ENCODE measurements at places on chromosomes 4 and X.

DNA sequence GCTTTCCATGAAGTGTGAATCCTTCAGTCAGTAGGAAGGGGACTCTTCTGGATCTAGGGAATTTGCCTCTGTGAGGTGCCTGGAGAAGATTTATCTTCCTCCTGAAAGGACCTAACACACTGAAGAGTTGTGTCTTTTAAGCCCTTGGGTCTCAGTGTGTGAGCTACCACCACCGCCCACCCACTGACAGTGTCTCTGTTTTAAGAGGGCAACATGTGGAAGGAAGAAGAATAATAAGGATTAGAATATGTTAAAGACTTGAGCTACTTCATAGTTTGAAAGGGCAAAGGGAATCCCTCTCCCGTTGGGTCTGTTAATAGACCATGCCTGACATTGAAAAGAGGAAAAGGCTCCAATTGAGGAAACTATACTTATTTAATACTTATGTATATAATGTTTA is 64.3 kb upstream of the TLR2 start:
- no peak for DNase-seq

- DNase-seq, result no peak
Observed at GRCh38 chrX:13535376-13536165, 33.8 kb upstream of the EGFL6 start.

DNA sequence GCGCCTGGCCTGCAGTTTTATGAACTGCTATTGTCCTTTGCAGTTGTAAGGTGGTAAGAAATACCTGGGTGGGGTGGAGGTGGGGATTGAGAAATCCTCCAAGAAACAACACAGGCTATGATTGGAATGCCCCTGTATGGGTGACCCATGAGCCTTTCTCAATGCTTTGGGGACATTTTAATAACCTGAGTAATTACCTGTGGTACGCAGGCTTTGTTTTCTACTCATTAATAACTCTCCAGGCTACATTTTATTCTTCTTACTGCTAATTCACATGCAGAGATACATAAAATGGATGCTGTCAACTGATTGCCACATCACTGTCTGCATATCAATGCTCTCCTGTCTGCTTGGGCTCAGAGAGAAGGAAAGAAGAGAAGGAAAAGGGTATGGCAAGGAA is 41.8 kb downstream of the PHEX start:
- DNase-seq, result no peak

DNA sequence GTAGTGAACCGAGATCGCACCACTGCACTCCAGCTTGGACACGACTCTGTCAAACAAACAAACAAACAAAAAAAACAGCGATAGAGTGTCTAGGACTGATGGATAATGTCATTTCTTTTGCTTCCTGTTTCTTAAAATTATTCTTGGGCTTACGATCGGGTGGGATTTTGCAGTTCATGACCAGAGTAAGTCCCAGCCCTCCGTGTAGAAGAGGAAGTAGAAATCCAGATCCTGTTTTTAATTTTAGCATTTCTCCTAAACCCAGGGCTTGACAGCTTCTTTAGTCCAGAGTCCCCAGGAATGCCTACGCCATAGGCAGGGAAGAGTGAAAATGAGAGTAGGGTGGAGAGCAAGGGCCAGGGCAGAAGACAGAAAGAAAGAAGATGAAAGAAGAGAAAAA is 94.3 kb downstream of the HPRT1 start:
- DNase-seq, result no peak

GRCh38 chr4:6250235-6250983 is 19.2 kb upstream of the WFS1 start:
- DNase-seq, result no peak

DNA sequence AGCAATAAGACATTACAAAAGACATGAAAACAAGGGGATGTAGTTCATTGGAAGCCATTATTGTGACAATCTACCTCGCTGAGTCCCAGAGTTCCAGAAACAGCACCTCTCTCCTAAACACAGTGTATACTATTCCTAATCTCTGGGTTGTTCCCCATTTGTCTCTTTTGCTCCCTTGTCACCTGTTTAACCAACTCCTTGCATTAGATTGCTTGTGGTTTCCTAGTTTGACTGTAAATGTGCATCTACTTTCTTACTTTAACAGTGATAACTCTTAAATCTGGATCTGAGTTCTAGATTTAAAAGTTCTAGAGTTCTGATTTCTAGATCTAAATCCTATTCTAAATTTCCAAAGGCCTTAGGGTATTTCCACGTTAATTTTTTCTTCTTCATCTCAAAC is 71.6 kb upstream of the TET2 start:
- DNase-seq, result no peak

DNA sequence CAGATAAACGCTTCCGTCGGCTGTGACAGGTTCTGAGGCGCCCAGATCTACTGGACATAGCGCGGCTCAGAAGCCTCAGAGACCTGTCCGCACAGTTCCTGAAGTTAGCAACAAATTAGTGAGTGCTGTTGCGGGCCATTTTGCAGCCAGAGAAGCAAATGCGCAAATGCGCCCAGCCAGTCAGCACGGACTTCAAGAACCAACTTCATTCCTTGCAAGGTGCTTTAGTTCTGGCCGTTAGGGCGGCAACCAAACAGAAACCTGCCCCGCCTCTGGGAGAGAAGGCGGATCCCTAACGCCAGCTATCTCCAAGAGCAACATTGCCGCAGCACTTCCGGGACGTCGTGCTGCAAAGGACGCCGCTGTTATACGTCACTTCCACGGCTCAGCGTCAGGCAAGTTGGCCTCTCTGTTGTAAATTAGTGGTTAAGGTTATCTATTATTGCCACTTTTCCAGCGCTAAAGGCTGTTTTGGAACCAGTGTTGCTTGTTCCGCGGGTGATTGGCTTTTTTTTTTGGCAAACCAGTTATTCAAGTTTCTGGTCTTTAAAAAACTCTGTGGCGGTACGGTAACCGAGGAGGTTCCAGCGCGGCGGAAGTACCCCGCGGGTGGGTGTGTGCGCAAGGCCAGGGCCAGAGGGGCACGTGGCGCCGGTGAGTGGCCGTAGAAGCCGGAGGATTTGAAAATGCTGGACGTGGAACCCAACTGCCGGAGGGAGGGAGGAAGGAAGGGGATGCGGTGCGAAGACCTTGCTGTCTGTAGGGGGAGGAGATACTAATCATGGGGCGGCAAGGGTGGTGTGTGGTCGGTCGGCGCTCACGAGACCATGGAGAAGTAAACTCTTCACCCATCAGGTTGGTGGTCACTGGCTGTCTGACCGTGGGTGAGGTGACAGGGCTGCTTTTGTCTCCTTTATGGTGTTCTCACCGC is at the start of gene GAR1:
TSS of gene GAR1 (plus strand) at position 612 of the 931 bp plus-strand sequence. CDS start 403 bp downstream, outside the sequence.
- peak; percentile 98 for DNase-seq

DNA sequence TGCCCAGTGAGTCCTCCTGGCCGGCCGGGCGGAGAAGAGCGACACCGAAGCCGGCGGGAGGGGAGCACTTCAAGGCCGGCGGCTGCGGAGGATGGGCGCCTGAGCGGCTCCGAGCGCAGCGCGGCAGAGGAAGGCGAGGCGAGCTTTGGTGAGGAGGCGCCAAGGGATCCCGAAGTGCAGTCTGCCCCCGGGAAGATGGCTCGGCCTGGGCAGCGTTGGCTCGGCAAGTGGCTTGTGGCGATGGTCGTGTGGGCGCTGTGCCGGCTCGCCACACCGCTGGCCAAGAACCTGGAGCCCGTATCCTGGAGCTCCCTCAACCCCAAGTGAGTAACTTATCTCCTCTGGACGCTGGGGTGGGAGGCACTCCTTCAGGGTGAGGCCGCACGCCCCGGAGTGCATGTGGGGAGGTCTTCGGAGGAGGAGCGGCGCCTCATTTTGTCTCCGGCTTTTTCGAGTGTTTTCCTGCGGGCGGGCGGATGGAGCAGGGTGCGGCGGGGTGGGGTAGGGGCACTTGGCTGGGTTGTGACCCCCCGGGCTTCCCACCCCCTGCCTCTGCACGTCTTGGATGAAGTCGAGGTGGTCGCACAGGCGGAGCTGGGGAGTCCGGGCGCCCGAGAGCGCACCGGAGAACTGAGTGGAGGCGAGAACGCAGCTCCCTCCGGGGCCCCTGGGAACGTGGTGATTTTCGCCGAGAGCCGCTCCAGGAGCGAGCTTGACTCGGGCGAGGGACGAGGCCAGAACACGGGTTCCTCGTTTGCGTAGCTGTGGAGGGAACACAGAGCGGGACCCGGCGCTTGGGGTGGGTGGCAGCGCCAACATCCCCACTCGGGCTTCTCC is 979 bp downstream of the EFNB1 start:
- peak; percentile 60 for DNase-seq

DNA sequence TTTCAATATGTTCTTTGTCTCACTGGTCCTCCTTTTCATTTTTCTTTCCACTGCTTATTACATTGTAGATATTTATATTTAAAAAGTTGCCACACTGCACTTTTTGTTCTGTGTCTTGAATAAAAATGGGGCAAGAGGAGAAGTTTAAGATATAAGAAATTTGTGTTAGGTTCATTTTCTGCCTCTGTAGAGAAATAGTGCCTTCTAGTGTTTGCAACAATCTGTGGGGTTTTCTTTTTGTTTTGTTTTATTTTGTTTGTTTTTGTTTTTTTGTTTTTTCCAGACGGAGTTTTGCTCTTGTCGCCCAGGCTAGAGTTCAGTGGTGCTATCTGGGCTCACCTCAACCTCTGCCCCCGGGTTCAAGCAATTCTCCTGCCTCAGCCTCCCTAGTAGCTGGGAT is 20.1 kb upstream of the SMIM14 start:
- DNase-seq, result no peak

GRCh38 chr4:59484944-59485343 is 1715.2 kb upstream of the ADGRL3 start:
- no peak for DNase-seq

- DNase-seq, result no peak
Observed at GRCh38 chr4:184911310-184911709, 85.5 kb upstream of the ACSL1 start.

- DNase-seq, result no peak
Observed at GRCh38 chr4:53633608-53634007, 42.3 kb upstream of the LNX1 start.

DNA sequence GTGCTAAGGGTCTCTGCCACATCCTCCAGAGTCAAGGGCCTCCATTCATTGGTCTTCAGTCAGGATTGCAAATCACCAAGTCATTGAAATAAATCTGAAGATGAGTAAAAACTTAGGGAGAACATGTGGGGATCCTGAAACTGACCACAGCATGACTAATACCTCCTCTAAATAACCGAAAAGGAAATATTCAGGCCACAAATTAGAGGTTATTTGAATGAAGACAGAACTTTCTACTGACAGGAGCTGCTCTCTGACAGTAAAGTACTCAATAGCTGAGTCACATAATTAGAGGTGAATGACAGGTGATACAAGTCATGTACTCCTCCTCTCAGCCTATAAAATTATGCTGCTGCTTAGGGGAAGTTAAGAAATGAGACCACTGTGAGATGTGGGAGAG is 240.2 kb upstream of the F9 start:
- DNase-seq, result no peak

GRCh38 chr4:141771889-141772830 is 135.8 kb downstream of the IL15 start:
- DNase-seq, result no peak

DNA sequence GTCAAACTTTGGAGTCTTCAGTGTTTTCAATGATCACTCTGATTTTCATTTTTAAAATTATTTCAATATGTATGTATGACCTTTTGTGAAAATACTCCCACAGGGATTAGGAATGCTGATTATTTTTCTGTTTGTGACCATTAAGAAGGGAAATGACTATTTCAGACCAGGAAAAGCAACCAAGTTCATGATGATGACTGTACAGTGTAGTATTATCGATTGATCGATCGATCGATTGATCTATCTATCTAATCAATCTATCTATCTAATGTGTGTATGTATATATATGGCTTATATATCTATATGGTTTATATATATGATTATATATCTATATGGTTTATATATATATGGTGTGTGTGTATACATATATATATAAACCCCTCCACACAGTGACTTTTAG is 131.5 kb upstream of the VEGFC start:
- no peak for DNase-seq

GRCh38 chr4:167424341-167425256 is 190.3 kb upstream of the SPOCK3 start:
- DNase-seq, result no peak

GRCh38 chr4:1591107-1591506 is 93.0 kb downstream of the FAM53A start:
- no peak for DNase-seq

DNA sequence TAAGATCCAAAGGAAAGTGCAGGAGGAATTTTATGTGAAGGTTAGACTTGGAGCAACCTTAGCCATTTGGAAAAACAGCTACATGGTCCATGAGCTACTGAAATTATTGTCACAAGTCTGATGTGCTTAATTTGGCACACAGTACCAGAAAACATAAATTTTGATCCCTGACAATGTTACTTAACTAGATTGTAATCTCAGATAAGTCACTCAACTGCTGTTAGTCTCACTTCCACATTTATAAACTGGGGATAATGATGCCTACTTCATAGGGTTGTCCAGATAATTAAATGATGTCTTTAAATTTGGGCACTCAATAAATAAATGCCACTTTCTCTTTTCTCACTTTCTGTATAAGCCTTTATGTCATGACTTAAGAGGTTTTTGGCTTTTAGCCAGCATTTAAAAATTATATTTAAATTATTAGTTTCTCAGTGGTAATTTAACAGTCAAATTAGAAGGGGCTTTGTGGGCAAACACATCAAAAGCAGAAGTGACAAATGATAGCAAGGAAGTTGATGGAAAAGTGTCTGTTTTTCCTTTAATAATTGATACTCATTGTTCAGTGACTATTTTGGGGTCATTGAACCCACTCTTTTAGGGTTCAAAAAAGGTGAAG is 58.3 kb downstream of the PAQR3 start:
- no peak for DNase-seq

GRCh38 chr4:3530663-3531254 is 1.5 kb downstream of the LRPAP1 start:
- DNase-seq, result peak; percentile 50

DNA sequence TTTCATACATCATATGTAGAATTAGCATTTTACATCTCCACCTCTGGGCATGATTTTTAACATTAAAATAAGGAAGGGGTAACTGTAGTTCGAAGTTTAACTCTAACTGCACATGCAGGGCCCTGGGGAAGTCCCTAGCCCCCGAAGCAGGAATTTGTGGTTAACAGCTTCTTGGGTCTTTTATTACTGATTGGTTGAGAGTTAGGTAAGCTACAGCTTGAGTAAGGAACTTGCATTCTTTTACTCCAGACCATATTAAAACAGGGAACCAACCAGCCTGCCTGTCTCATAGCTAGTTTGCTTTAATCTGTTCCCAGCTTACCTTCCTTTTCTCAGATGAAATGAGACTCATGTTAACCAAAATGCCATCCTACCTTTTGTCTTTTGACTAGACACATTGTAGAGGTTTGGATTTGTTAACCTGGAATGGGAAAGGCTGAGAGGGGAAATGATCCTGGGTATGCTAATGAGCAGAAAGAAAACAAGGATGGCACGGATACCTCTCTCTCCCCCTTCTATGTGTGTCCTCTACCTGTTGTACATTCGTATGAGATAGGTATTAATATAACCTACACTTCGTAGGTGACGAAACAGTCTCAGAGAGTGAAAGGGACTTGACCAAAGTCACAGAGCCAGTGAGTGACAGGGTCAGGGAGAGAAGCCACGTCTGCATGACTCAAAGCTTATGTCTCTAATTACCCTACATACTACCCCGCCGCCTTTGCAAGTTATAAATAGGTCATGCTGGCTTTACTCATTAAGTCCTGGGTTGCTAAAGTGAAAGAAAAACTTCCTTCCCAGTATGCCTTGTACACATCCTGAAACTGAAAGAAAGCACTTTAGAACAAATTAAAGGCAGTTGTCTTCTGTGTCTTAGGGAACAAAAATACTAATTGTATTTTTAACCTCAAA is 119.5 kb upstream of the AFF2 start:
- peak; percentile 51 for DNase-seq

All from islet precursor cell (in vitro differentiated cells).